ENCODE measurements at places on chromosomes 2 and 18.

DNA sequence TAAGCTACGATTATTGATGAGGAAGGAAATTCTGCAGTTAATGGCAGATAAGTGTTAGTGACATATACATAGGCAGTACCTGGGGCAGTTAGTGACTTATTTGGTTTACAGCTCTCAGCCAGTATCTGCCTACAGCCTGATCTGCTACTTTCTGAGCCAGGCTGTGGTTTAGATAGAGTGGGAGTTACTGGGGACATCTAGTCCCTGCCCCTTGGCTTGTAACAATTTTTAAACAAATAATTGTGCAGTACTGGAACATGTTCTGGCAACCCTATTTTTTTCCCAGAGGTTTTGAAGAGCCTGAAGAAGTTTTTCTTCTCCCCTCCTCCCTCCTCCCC, 2.3 kb downstream of the KIF5C start:
- no peak for DNase-seq

DNA sequence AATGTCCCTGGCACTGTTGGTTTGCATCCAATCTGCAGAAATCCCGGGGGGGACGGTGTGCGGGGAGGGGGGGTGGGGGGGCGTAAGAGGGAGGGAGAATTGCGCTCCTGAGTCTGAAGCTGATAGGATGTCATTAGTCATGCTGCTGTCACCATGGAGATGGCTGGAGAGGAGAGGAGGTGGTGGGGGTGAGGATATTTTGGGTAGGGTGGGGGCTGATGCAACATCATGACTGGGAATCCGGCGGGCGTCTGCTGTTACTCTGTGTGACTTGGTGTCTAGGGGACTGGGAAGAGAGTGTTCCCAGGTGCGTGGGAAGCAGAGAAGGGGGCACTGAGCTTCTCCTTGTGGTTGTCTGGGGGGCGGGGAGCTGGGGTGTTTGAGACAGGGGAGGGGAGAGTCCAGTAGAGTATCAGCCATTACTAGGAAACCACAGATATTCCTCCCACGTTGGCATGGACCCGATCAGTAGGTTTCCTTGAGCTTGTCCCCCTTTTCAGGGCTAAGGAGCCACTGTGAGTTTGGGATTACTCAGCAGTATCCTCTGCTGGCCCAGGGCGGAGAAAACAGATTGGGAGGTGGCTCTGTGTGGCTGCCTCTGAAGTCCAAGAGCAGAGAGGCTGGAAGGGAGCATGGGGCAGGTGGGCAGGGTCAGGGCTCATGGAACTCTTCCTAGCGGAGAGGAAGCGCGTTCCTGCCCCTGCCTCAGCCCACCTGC, 18.9 kb downstream of the TET3 start:
- no peak for DNase-seq

GRCh38 chr2:129803032-129803431, 176.4 kb upstream of the RAB6C start:
- no peak for DNase-seq

GRCh38 chr18:23824669-23825068, 135.4 kb downstream of the LAMA3 start:
- no peak for DNase-seq

- DNase-seq, result no peak
Observed at GRCh38 chr2:98355881-98356280, 9.6 kb downstream of the CNGA3 start.

DNA sequence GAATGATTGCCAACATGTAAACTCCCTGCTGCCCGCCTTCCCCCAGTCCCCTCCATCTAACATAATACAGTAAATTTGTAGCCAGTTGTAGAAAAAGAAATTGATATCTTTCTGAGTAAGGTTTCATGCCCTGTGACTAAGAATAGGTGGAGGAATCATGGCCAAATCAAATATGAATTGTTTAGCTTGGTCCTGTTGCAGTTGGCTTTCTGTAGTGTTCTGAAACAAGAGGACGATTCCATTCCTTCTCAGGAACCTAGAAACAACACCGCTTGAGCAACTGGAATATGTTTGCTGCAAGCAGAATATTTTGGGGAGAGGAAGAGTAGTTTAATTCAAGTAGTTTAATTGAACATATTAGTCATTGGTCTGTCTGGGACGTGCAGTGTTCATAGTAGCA, 7.0 kb upstream of the DRC1 start:
- DNase-seq, result no peak
